ENCODE measurements at places on chromosomes 7 and 10. TPM values are rescaled to one million over a fixed set of nuclear protein-coding genes. Genes with fewer than 3 reads are reported as not detected.

DNA sequence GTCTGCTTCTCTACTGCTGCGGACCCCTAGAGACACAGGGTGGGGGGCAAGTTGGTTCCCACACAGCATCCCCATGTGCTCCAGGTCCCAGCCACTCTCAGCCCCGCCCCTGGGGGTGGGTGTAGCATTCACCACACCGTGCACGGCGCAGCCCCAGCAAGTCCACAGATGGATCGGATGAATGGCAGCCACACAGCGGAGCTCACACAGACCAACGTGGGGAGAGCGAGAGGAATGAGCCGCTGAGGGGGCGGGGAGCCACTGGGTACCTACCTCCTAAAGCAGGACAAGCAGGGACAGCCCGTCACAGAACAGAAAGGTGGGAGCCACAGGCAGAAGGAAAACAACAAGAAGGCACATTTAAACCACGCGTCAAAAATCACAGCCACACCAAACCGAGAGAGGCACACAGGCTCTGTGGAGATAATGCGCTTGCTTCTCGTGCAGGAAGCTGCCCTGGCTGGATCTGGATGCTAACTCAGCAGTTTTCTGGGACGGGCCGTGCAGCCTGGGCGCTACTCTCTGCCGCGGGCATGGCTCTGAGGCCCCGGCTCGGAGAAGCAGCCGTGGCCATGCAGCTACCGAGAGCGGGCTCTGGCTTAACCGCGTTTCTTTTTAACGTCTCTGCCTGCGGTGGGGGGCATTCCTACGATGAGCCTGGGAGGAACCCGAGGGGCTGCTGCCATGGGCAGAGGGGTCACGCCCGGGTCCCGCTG, 102.5 kb downstream of the CYTH3 start:
- no peak for DNase-seq

DNA sequence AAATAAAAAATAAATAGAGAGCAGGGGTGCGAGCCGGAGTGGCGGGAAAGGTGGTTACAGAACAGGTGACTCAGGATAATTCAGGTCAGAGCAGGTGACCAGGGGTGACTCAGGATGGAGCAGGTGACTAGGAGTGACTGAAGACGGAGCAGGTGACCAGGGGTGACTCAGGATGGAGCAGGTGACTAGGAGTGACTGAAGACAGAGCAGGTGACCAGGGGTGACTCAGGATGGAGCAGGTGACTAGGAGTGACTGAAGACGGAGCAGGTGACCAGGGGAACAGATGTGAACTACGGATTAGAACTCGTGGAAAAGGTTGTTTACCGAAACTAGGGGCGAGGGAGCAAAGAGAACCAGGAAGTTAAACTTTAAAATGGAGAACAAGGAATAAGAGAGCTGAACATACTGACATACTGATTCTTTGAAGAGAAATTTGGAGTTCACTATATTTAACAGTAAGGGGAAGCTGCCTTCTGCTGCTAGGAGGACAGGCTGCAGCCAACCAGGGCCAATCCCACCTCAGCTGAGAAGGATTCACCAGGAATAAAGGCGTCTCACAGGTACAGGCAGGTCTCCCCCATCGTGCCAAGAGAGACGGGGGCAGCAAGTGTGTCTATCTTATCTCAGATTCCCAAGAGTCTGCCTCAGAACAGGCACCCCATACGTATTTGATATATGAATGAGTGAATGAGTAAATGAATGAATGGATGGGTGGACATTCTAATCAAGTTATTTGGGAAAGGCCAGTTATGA, 101.3 kb downstream of the CPXM2 start:
- no peak for DNase-seq

DNA sequence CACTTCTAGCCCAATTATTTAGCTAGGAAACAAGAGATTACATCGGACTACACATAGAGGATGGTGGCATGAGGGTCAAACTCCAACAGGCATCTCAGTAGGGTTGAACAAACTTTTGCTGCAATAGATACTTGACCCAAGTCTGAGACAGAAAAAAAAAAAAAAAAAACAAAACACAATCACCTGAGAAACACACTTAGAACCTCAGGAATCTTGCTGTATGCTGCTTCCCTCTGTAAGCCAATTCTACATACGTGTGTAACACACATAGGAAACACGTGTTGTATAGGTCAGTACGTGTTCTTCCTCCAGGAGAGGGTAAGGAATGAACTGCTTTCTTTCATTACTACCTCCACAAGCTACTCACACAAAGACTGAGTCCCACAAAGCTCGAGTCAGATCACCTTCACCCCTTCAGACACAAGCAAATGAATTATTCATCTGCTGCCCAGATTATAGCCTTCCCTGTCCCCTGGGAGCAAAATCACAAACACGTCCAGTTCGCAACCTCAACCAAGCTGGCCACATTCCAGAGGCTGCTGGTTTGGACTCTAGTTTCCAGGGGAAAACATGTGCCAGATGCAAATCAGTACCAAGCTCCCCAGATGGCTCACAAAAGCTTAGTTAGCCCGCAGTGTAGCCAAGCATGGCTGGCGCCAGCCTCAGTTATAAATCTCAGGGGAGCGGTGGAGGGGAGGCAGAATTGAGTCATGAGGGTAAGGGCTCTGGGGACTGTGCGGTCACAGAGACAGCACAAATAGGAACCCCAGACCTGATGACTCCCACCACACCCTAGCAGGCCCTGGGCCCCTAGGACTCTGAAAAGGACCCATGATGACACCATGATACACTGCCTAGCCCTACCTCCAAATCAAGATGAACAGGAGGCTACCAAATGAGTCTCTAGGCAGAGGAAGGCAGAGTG, 15.1 kb downstream of the PSAP start:
- DNase-seq: no peak

- DNase-seq: no peak
Observed at GRCh38 chr10:110932505-110933180, 13.2 kb downstream of the SHOC2 start.

Gene ASIC3
- 7.0 TPM for polyA plus RNA-seq

Gene GRID1
- polyA plus RNA-seq: 1.1 TPM

Data from right lung (tissue), 10 donors.